ENCODE measurements at places on chromosomes 1 and 21. TPM values are rescaled to one million over a fixed set of nuclear protein-coding genes. Genes with fewer than 3 reads are reported as not detected.
A peak's percentile ranks its signal among the peaks of the same experiment; 100 is the strongest.

DNA sequence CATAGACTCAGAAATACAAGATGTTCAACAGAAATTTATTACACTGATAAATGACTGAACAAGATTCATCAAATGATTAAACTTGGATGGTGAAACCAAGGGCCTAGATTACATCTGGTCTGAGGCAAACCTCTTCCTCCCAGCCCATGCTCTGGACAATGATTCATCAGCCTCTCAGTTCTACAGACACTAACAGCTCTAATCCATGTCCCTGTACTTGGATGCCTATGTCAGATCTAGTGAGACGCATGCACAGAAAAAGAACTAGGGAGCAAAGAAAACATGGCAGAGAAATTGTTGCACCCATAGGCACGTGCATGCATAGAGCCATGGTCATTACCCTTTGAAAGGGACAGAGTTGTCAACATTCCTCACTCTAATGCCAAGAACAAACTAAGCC, 250.1 kb downstream of the KCNH1 start:
- H3K36me3 ChIP-seq, result no peaks in the 10 kb centered on the region
- no peaks in the 10 kb centered on the region for H3K4me1 ChIP-seq
- H3K27me3 ChIP-seq, result no peaks in the 10 kb centered on the region
- DNase-seq, result no peak
- H3K4me3 ChIP-seq, result no peak overlapping the region

DNA sequence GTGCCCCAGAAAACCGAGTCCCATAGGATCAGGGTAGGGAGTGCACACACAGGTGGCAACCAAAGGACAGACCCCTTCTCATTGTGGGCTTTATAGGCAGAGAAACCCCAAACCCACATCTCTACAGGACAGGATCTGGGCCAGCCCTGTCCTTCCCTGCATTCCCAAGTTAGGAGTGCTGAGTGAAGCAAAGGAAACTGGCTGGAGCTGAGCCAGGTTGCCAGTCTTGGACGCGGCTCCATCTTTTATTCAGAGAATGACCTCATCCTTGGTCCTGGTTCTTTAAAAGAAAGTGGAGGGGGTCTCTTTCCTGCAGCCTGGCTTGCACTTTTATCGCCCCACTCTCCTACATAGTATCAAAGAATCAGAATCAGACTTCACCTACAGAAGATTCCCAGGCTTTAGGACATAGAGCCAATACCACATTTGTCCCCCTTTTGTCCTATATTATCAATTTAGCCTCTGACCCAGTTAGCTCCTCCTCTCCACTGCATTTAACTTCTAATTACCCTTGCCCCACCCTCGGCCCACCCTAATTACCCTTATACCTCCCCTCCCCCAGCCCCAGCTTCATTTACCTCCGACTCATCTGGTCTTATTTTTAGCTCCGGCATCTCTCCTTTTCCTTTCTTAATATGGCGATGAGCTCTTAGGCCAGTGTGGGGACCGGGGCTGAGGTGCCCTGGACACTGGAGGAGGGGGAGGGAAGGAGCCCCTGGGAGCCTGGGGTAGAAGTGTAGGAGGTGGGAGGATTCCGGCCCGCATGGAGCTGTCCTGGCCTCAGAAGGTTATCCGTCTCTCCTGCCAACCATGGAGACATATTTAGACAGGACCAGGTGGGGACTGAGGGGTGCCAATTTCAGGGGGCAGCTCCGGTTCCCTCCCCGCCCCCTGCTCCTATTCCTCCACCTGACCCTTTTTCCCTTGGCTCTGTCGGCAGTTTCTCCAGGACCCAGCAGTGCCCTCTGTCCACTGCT, at the start of gene CASQ1:
Gene CASQ1, plus strand, starts transcription at position 927 of the 977 bp plus-strand sequence. CDS start 177 bp downstream, outside the sequence.
- peaks cover 9% of the 10 kb centered on the region for H3K4me1 ChIP-seq
- no peak within 1 kb of the TSS for H3K27ac ChIP-seq
- H3K36me3 ChIP-seq, result no peaks in the 10 kb centered on the region
- DNase-seq, result peak; percentile 14
- H3K27me3 ChIP-seq, result no peaks in the 10 kb centered on the region
- H3K4me3 ChIP-seq, result no peak within 1 kb of the TSS

GRCh38 chr1:19427087-19427781, 58.1 kb downstream of the CAPZB start:
- peak; percentile 52 for DNase-seq
- no peak overlapping the region for H3K4me3 ChIP-seq
- H3K27ac ChIP-seq, result peak overlapping the region; percentile 80

DNA sequence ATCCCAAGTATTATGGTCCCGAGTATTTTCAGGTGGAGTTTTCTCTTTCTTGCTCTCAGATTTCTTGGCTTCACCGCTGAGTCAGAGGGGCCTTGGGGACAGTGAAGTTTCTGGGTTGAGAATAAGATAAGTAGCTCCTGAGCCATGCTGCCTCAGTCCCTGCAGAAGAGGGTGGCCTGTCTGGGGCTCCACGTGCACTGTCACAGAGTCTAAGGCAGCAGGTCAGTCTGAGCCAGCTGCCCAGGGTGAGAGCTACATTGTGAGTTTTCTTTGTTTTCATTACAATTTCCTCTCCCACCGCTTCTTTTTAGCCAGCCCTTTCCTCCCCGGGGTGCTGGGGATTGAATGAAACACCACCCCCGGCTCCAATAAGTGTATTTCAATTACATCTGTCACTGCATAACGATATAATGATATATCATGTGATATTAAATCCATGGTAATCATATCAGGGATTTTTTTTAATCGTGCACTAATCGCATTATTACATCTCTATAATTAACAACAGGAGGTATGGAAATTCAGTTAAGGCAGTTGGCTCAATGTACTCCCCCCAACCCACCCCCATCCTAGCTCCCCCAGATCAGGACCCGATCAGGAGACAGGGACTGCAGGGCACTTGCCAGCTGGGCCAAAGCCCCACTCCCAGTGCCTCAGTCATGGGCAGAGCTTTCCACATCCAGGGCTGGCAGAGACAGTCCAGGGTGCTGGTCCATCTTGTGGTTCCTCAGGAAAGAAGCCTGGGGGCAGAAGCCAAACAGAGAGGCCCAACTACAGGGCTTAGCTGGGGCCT, 43.7 kb downstream of the DMAP1 start:
- no peaks in the 10 kb centered on the region for H3K27me3 ChIP-seq
- no peaks in the 10 kb centered on the region for H3K36me3 ChIP-seq
- no peak overlapping the region for H3K4me3 ChIP-seq
- no peak for DNase-seq

DNA sequence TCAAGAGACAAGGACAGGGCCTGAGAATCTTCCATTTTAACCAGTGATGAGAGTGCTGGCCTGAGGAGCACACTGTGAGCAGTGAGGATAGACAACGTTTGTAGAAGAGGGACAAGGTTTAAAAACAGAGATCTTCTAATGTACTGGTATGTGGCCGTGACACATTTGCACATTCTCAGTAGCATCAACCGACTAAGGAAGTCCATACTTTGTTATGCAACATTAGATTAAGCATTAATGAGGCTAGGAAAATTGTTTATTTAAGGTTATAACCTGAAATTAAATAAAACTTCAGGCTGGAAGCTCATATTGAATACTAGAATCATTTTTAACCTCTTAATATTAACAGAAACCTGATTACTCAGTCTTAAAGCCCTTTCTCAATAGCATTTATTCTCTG, 99.0 kb downstream of the SLC45A1 start:
- H3K36me3 ChIP-seq, result no peaks in the 10 kb centered on the region
- peak overlapping the region; percentile 99 for H3K27ac ChIP-seq
- no peak overlapping the region for H3K4me3 ChIP-seq
- DNase-seq, result no peak

- no peaks in the 10 kb centered on the region for H3K36me3 ChIP-seq
- H3K27me3 ChIP-seq, result no peaks in the 10 kb centered on the region
- peak overlapping the region; percentile 48 for H3K27ac ChIP-seq
Observed at GRCh38 chr1:101732261-101732660, 264.5 kb downstream of the OLFM3 start.

DNA sequence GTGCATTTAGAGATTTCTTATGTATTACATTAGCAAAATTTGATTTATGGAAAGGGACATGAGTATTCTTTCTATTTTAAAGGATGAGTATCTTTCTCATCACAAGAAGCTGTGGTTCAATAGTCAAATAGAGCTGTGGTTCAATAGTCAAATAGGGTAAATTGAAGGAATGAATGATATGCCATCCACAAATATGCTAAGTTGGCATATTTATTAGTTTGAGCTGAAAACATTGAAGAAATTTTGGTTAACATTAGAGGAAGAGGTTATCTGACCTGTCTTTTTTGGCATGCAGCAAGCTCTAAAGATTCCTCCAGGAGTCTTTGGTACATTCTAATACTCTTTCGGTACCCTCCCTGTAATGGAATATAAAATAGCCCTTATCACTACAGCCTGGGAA, 4.8 kb downstream of the OR2L8 start:
- DNase-seq, result no peak
- H3K4me3 ChIP-seq, result no peak overlapping the region
- H3K27me3 ChIP-seq, result no peaks in the 10 kb centered on the region
- no peaks in the 10 kb centered on the region for H3K36me3 ChIP-seq
- no peak overlapping the region for H3K27ac ChIP-seq

GRCh38 chr1:69585666-69586065, 17.9 kb downstream of the LRRC7 start:
- no peak overlapping the region for H3K4me3 ChIP-seq
- H3K27me3 ChIP-seq, result no peaks in the 10 kb centered on the region
- DNase-seq, result no peak

GRCh38 chr21:31710586-31710985, 21.3 kb downstream of the SCAF4 start:
- DNase-seq, result no peak
- no peaks in the 10 kb centered on the region for H3K27me3 ChIP-seq
- H3K27ac ChIP-seq, result no peak overlapping the region
- H3K4me3 ChIP-seq, result no peak overlapping the region
- H3K36me3 ChIP-seq, result no peaks in the 10 kb centered on the region

- no peaks in the 10 kb centered on the region for H3K36me3 ChIP-seq
- no peaks in the 10 kb centered on the region for H3K27me3 ChIP-seq
- H3K4me3 ChIP-seq, result no peak overlapping the region
- peaks cover 20% of the 10 kb centered on the region for H3K4me1 ChIP-seq
Observed at GRCh38 chr21:21165063-21165645, 166.9 kb downstream of the NCAM2 start.

- H3K27me3 ChIP-seq, result no peaks in the 10 kb centered on the region
- H3K4me1 ChIP-seq, result no peaks in the 10 kb centered on the region
- no peak overlapping the region for H3K4me3 ChIP-seq
- DNase-seq, result no peak
- no peaks in the 10 kb centered on the region for H3K36me3 ChIP-seq
- H3K27ac ChIP-seq, result no peak overlapping the region
Observed at GRCh38 chr1:183346276-183346732, 71.9 kb downstream of the NMNAT2 start.

DNA sequence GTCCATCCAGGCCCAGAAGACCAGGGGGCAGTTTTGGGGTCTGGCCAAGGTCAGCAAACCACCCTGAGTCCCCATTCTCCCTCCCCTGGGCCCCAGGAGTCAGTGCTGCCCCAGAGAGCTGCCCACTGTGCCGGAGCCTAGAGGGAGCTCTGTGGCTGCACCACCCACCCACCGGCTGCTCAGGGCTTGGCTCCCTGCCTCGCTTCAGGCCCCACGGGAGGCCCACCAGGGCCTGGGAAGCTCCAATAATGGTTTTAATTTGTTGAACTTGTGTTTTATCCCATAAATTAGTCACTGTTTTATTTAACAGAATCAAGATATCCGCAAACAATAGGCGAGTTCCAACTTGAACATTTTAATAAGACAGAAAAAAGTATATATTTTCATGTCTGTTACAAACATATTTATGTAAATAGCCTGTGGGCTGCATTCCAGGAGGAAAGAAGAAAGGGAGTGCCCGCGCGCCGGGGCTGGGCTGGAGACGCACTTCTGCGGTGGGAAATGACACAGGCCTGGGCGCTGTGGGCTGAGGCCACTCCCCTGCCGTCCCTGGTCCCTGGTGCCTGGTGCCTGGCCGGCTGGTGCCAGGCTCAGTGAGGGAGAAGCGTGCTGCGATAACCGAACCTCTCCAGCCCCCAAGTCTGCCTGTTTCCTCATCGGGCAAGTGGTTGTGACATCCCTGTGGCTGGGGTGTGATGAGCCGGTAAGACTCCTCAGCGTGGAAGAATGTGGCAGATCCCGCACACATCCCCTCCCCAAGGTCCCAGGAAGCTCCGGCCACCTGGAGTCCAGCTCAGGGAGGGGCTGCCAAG, 160.5 kb downstream of the PEX14 start:
- H3K36me3 ChIP-seq, result no peaks in the 10 kb centered on the region
- H3K27ac ChIP-seq, result peak overlapping the region; percentile 82
- H3K4me3 ChIP-seq, result no peak overlapping the region

DNA sequence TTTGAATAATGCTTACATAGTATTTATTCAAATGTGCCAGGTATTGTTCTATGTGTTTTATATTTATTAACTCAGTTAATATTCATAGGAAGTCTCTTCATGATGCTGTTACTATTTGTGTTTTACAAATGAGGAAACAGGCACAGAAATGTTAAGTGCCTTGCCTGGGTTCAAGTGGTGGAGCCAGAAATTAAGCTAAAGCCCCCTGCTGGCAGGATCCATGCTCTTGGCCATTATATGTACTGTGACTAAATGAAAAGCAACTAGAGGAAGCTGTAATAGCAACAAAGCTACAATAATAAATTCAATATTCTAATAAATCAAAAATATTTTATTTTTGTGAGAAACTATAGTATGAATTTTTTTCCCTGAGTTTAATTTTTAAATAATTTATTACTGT, 30.0 kb downstream of the IARS2 start:
- no peak for DNase-seq
- peak overlapping the region; percentile 91 for H3K27ac ChIP-seq
- H3K27me3 ChIP-seq, result no peaks in the 10 kb centered on the region
- H3K36me3 ChIP-seq, result no peaks in the 10 kb centered on the region
- H3K4me1 ChIP-seq, result peaks cover 39% of the 10 kb centered on the region
- no peak overlapping the region for H3K4me3 ChIP-seq

DNA sequence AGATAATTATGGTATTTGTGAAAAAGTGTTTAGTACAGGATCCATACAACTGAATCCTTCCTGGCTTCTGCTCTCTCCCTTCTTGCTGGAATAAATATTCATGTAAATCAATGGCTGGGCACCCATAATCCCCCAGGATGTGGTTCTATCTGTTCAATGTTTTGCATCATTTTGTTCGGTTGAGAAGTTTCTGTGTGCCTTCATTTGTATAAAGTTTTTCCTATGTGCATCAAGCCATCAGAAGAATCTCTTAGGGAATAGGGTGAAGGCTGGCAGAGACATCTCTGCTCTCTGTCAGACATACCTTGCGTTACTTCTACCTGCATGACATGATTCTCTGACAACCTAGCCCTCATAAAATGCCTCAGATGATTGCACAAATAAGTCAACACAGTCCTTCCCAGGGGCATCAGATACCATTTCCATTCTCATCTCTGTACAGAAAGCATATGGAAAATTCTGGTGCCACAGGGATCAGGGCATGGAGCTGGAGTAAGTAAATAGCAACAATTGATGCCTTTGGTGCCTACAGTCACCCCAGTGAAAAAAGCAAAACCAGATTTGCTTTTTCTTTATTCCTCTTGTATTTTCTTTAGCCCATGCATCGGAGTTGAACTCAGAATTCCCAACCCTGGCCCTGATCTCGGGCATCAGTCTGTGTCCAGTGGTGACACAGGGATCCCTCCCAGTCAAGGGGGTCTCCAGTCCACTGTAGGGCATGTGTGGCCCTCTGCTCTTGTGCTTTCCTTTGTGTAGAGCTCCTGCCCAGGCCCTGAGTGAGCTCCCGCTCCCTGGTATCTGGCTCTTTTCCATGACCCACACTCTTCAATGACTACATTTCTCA, 39.7 kb upstream of the ATP1A1 start:
- H3K4me3 ChIP-seq, result no peak overlapping the region
- no peaks in the 10 kb centered on the region for H3K36me3 ChIP-seq
- no peak for DNase-seq
- peaks cover 32% of the 10 kb centered on the region for H3K4me1 ChIP-seq
- H3K27me3 ChIP-seq, result no peaks in the 10 kb centered on the region
- peak overlapping the region; percentile 64 for H3K27ac ChIP-seq

The FCGR2B gene
- total RNA-seq, result not detected

The FAM72D gene
- not detected for total RNA-seq
